H9 (cell line): ENCODE measurements at places on chromosomes 5 and 9.

DNA sequence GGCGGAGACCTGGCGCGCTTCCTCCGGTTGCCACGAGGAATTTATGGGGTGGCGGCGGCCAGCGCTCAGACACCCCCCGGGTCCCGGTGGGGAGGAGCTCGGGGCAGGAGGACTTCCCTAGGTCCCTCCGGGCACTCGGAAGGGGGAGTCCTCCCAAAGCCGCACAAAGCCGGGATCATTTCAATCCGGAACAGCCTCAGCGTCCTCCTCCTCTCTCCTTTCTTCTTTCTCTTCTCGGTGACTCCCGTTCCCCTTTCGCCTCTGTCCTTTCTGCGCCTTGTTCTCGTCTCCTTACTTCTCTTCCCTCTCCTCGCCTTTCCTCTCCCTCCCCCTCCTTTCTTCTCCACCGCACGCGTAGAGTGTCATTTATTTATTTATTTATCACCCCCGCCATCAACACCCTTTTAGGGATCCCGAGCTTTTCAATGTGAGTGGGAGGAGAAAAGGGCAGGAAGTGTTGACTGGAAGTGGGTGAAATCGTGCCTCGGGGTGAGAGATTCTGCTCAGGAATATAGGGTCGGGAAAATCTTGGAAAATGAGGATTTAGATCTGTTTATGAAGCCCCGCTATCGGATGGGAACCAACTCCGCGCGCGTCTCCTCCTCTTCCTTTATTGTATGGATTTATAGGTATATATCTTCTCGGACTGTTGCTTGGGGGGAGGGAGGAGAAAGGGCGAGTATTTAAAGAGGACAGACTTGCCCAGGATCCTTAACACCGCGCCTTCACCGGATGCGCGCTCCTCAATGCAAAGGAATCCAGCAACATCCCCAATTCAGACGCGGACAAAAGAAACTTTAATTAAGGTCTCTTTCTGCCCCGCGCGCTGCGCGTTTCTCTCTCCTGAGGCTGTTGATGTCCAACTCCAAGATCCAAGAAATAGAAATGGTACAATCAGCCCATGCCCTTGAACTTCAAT lies 2.0 kb upstream of the ZNF462 start:
- peak; percentile 55 for DNase-seq

- DNase-seq = peak; percentile 46
Observed at GRCh38 chr5:54518146-54518817, 723 bp downstream of the SNX18 start.

- no peak for DNase-seq
Observed at GRCh38 chr9:98240475-98240874, 15.0 kb downstream of the TBC1D2 start.

- DNase-seq = no peak
Observed at GRCh38 chr5:167271511-167271910, 1019.9 kb upstream of the WWC1 start.

DNA sequence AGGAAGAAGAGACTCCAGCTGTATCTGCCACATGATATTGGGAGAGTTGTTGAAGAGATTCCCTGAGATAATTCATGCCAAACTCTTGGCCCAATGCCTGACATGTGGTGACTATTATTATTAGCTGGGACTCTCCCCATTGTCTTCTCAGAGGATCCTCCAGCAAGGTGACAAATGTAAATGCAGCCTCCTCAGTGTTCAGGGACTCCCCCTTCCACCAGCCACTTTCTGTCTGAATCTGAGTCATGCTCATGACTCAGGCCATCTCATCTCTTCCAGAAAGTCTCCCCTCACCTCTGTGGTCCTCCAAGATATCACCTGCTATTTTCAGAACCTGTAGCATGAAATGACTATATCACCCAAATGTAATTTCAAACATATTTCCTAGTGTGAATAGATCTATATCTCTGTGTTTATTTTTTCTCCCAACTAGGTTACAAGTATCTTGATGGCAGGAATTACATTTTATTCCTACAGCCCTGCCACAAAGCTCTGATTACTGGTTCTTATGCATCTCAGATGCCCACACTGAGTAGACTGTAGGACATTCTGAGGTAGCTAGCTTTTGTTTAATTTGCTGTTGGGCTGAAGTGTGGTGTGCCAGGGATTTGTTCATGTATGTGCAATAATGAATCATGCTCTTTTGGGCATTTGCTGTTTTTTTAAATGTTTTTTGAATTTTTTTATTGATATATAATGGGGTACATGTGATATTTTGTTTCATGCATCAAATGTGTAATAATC lies 126.6 kb upstream of the IL12B start:
- no peak for DNase-seq

- DNase-seq = no peak
Observed at GRCh38 chr9:98442541-98442940, 187.1 kb upstream of the TBC1D2 start.

DNA sequence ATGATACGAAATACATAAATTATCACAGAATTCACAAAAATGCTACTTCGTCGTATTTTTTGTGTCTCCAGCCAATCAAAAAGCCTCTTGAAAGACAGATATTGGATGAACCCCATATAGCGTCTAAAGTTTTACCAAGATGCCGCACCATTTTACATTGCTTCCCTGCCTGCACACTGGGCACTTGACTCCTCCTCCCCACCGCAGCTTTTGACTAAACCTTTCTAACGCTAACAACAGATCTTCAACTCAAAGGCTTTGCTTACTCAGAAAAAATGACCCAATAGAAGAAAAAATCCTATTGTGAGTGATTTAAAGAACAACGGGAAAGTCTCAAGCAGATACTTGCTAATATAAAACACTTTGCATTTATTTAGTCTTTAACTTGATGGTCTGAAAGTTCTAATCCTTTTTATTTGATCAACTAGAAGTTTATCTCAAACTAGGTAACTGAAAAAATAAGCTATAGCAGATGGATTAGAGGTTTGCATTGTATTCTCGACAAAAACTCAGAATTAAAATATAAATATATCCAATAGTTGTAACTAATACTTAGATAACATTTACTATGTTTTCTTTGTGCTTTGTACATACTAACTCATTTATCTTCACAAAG lies 609.1 kb upstream of the DMAC1 start:
- peak; percentile 35 for DNase-seq

GRCh38 chr5:132759114-132760048 lies 12.2 kb downstream of the CCNI2 start:
- DNase-seq = no peak

DNA sequence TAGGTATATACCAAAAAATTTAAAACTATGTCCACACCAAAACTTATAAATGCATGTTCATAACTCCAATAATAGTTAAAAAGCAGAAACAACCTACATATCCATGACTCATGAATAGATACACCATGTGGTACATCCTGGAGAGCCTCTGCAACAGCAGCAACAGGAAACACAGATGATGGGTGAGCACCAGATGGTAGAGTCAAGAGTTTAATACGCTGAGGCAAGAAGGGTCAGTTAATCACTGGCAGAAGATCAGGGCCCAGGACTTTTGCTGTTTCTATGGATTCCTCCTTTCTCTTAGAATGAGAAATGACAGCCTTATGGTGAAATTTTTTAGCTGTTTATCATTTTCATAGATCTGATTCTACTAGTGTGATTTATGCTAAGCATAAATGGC lies 351.8 kb upstream of the ADAMTSL1 start:
- DNase-seq = no peak

- DNase-seq = peak; percentile 74
Observed at GRCh38 chr5:150801117-150801927, 22.8 kb downstream of the SMIM3 start.

DNA sequence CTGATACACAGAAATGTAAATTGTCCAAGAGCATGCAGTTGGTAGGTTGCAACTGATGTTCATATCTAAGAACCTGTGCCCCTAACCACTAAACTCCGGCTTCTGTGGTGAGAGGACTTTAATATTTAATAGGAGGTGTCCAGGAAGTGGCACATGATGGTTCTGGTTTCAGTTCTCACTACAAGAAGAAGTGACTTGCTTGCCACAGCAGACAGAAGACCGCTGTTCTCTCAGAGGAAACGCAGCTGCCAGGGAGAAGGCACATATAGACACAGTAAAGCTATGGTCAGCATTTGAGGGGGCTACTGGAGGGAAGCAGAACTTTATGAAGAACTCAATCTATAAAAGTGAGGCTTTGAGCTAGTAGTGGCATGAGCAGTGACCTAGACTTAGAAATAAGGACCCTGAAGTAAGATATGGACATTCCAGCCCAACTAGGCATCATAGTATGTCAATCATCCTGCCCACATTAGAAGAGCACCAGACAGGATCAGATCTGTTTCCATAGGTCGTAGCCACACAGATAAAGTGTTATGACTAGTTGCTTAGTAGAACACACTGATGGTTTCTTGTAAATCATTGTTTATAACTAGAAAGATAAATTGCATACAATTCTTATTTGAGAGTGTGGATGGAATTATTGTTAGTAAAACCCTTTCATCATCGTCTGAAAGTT lies 36.4 kb upstream of the DAB2 start:
- no peak for DNase-seq
